ENCODE measurements at places on chromosomes 16 and 17.
A peak's percentile ranks its signal among the peaks of the same experiment; 100 is the strongest.

GRCh38 chr16:65083164-65083857, 38.6 kb downstream of the CDH11 start:
- no peak for DNase-seq

DNA sequence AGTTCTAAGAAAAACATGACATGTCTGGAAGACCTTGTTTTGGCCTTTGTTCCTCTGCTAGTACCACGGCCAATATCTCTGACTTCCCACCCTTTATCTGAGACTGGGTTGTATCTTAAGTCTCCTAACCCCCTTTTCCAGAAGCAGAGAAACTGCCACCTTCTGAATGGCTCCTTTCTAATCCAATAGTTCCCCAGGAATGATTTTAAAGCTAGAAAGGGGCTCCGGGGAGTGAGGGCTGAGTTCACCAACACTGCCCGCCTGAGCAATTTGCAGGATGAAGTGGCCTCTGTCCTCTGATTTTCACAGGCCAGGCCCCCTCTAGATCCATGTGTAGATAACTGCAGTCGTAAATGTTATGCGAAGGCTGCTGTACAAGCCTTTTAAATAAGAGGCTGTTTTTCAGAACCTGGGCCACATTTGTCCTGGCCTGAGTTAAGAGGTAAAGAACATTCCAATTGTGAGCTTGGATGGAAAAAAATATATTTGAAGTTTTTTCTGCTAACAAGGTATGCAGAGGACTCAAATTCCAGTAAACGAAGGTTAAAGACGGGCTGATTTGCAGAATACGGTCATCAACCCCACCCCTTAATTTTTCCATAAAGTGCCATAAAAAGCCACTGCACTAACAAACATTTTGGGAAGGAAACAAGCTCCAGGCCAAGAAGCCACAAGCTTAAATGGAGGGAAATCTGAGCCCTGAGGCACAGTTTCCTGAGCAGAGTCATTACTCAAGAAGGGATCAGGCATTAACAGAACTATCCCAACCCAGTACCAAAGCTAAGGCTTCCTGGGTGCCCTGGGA, 117.0 kb upstream of the MAF start:
- no peak for DNase-seq

- DNase-seq, result no peak
Measured at GRCh38 chr17:62870030-62870541, 62.0 kb upstream of the MARCHF10 start.

DNA sequence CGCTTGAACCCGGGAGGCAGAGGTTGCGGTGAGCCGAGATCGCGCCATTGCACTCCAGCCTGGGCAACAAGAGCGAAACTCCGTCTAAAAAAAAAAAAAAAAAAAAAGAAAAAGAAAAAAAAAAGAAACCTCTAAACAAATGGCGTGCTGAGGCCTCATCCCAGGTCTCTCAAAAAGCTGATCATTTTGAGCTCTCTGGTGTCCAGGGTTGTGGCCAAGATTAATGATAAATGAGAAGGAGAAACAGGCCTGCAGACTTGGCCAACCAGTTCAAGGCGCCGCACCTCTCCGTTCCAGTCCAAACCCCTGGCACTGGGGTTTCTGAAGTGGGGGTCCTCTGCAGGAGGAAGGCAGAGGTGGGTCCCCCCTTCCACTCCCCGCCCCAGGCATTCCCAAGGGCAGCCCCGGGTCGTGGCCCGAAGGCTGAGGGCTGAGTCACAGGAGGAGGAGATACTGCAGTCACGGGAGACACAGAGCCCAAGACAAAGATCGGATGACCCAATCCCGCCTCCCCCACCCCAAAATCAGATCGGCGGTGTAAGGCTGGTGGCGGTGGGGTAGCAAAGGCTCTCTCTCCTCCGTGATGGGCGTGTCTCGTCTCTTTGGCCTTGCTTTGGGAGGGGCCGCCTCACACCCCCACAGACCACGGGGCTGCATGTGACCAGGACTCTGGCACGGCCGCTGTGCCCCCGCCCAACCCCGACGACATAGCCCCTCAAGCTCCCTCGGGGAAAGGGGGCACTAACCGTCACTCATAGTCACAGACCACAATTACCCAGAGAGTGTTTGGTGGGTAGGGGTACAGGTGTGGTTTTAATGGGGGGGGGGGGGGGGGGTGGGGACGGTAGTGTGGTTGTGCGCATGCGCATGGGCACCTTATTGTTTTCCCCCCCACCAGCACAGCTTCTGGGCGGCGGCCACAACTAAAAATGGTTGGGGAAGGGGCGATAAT, 1.1 kb downstream of the VAT1 start:
- DNase-seq, result peak; percentile 31

GRCh38 chr17:75573994-75574393, 13.6 kb upstream of the MYO15B start:
- DNase-seq, result no peak

- DNase-seq, result no peak
Measured at GRCh38 chr17:40101367-40102210, 1.2 kb upstream of the NR1D1 start.

GRCh38 chr17:62648251-62648955, 20.9 kb downstream of the MRC2 start:
- no peak for DNase-seq

DNA sequence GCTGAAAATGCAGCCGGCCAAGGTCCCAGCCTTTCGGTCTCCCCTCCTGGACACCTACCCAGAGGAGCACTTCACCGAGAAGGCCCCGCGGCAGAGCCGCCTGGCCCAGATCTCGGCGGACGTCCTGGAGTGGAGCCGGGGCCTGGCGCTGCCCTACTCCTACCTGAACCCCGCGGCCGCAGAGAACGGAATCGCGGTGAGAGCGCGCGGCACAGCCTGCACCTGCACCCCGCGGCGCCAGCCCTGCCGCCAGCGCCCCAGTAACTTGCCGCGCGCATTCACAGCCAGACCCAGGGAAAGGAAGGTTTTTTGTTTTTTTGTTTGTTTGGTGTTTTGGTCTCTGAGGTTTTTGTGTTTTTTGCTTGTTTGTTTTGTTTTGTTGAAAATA, 15.2 kb downstream of the ALOX12B start:
- DNase-seq, result no peak

- no peak for DNase-seq
Measured at GRCh38 chr17:63914471-63914870, 3.4 kb upstream of the CSHL1 start.

DNA sequence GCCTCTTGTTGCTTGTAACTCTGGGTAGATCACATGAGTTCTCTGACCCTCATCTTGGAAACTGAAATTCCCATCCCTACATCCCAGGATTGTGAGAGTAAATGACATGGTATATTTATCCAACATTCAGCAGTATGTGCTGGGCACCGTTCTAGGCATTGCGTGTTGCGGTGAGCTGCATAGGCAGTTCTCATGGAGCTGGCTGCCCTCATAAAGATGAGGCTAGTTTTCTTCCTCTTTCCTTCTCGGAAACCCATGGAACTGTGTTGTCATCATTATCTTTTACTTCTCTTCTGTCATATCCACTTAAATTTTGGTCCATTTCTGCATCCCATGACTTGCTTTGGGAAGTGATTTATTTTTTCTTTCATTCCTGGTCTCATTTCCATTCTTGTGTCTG, 17.2 kb downstream of the CMIP start:
- DNase-seq, result no peak

GRCh38 chr16:67847064-67847861, at the start of gene CENPT:
CENPT (minus strand) TSS chr16:67847693; CDS start chr16:67833859, 13,834 bp downstream.
- no peak for DNase-seq

DNA sequence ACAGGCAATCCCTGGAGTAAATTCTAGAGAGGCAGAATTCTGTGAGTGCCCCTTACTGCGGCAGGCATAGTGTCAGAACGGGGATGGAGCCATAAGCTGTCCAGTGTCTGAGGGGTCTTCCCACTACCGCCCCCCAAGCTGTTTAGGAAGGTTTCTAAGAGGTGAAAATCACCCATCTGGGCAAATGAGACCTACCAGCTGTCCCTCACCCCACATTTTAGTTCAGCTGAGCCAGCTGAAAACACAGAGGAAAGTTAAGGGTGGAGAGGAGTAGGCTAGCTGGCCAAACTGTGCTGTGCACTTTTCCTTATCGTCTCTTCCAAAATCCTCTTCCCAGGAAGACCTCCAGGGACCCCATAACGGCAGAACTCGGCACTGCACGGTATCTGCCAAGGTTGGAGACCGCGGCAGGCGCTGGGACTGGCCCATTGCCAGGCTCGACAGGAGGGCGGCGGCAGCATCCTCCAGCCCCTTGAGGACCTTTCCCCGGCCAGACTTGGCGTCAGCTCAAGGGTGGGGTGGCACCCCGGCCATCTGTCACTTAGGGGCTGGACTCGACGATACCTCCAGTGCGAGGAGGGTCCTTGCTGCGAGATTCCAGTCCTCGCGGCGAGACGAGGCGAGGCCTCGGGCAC, 955 bp downstream of the ACLY start:
- DNase-seq, result peak; percentile 17

DNA sequence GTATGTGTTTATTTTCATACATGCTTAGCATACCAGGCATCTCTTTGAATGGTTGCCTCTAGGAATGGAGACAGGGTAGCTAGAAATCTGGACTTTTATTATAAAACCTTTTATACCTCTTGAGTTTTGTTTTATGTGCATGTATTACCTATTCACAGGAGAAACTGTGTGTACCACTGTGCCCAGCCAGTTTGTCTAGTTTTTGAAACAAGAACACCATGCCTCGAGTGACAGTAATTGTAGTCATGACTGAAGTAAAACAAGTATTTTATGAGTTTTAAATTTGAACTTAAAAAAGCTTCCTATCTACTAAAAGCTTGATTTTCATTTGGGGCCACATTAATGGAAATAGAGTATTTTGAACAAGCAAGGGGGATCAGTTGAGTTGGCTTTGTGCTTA, 57.4 kb downstream of the SNTB2 start:
- DNase-seq, result no peak

GRCh38 chr17:2344528-2344927, 7.2 kb downstream of the SGSM2 start:
- no peak for DNase-seq

- no peak for DNase-seq
Measured at GRCh38 chr16:59060207-59060606, 326.1 kb upstream of the GOT2 start.

- DNase-seq, result no peak
Measured at GRCh38 chr17:13297183-13297582, 279.4 kb upstream of the ELAC2 start.

- no peak for DNase-seq
Measured at GRCh38 chr17:80110447-80110812, 9.0 kb downstream of the GAA start.

GRCh38 chr17:73411313-73411747, 99.5 kb upstream of the CDC42EP4 start:
- no peak for DNase-seq

GRCh38 chr16:87223656-87224248, 93.4 kb downstream of the C16orf95 start:
- DNase-seq, result no peak

- DNase-seq, result peak; percentile 70
Measured at GRCh38 chr17:78970834-78971755, 8.6 kb downstream of the LGALS3BP start.

- DNase-seq, result no peak
Measured at GRCh38 chr17:75693500-75694481, 26.7 kb downstream of the SAP30BP start.

- peak; percentile 20 for DNase-seq
Measured at GRCh38 chr16:22206842-22207714, 1.0 kb downstream of the EEF2K start.

DNA sequence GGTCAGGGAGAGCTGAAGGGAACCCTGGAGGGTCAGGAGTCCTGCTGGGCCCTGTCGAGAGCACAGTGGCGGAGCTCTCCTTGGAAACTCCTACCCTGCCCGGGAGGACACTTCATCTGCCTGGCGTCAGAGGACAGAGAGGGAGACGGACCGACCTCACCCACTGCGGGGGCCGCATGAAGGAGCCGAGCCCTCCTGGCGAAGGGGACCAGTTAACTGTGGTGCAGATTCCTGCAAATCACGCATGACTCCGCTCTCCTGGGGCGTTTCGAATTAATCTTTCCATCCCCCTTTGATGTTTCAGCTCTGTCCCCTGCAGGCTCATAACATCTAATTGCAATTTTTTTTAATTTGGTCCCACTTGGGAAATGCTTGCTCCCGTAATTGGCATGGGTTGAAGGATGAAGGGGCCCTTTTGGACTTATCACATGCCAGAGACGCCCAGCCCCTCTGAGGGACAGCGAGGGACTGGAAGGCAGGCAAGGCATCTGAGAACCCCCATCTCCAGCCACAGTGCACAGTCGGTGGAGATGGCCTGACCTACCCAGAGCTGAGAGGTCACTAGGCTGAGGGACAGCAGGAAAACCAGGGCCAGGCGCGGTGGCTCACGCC, 26.5 kb downstream of the RPH3AL start:
- DNase-seq, result no peak

- DNase-seq, result no peak
Measured at GRCh38 chr17:57512691-57513090, 232.4 kb downstream of the CCDC182 start.

- no peak for DNase-seq
Measured at GRCh38 chr17:20988001-20988636, 54.7 kb downstream of the USP22 start.

GRCh38 chr16:11685844-11686618, 17.8 kb downstream of the SNN start:
- no peak for DNase-seq

GRCh38 chr17:12737740-12738469, 51.4 kb upstream of the ARHGAP44 start:
- no peak for DNase-seq

GRCh38 chr17:12521416-12521815, 144.3 kb upstream of the MYOCD start:
- DNase-seq, result no peak

GRCh38 chr17:79939755-79940458, 95.8 kb downstream of the TBC1D16 start:
- DNase-seq, result no peak

- DNase-seq, result no peak
Measured at GRCh38 chr17:17685775-17686291, 4.6 kb downstream of the RAI1 start.

GRCh38 chr17:60157487-60158040, 7.8 kb downstream of the CA4 start:
- no peak for DNase-seq

DNA sequence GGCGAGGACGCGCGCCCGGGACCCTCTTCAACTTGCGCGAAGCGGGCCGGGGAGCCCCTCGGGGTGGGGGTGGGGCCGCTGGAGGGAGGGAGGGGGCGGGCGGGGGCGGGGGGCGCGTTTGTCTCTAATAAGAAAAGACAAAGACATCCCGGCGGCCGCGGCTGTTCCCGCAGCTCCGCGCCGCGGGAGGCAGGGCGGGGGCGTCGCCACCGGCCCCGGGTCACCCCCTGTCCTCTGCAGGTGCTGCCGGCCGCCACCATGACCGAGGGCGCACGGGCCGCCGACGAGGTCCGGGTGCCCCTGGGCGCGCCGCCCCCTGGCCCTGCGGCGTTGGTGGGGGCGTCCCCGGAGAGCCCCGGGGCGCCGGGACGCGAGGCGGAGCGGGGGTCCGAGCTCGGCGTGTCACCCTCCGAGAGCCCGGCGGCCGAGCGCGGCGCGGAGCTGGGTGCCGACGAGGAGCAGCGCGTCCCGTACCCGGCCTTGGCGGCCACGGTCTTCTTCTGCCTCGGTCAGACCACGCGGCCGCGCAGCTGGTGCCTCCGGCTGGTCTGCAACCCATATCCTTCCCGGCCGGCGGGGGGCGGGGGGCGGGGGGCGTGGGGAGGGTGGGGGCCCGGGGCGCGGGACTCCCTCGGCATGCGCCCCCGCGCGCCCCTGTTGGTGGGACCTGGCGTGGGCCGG, 714 bp downstream of the CACNA1H start:
- DNase-seq, result no peak

GRCh38 chr17:5181509-5182305, 10.0 kb downstream of the ZNF594 start:
- no peak for DNase-seq
